ENCODE measurements at places on chromosomes 7 and 10. TPM values are rescaled to one million over a fixed set of nuclear protein-coding genes. Genes with fewer than 3 reads are reported as not detected.

Gene VSTM4
- 0.27 TPM for total RNA-seq

Gene CFAP46
- 2.4 TPM for total RNA-seq

Gene NSMCE4A
- total RNA-seq = 79.7 TPM

Gene GDF2
- total RNA-seq = not detected

Gene FKBP9
- total RNA-seq = 95.6 TPM

Gene ACTL6B
- not detected for total RNA-seq

Gene GGCT
- 53.1 TPM for total RNA-seq

Gene ADCYAP1R1
- total RNA-seq = 0.93 TPM

Gene RTKN2
- total RNA-seq = 0.80 TPM

Gene EEPD1
- total RNA-seq = 0.27 TPM

Gene ADAM12
- 0.14 TPM for total RNA-seq

Gene CALML5
- total RNA-seq = not detected

Gene RASA4B
- 1.7 TPM for total RNA-seq

Gene ZNF425
- total RNA-seq = 1.0 TPM

Gene GCC1
- total RNA-seq = 18.2 TPM

Gene PRSS37
- total RNA-seq = not detected

Gene PHTF2
- total RNA-seq = 27.7 TPM

Gene CTBP2
- total RNA-seq = 89.2 TPM

Gene ADRA2A
- total RNA-seq = 0.40 TPM

Gene FBXO24
- 0.27 TPM for total RNA-seq

Gene MALRD1
- total RNA-seq = not detected

Gene PLXNA4
- 36.0 TPM for total RNA-seq

Gene ZNF775
- total RNA-seq = 5.1 TPM

Gene DNAJC12
- 0.53 TPM for total RNA-seq

Gene AKR1C8
- total RNA-seq = not detected

Gene CYP3A4
- not detected for total RNA-seq

Gene HGF
- total RNA-seq = 1.7 TPM

Gene PIK3AP1
- 0.40 TPM for total RNA-seq

Gene GHRHR
- not detected for total RNA-seq

Gene UNCX
- total RNA-seq = not detected

Gene HMX3
- not detected for total RNA-seq

Gene CPN1
- total RNA-seq = not detected

Gene NUTM2E
- total RNA-seq = not detected

Gene MEIG1
- 1.1 TPM for total RNA-seq

Gene KLF14
- not detected for total RNA-seq

Gene LRRN3
- not detected for total RNA-seq

Gene SH2B2
- 0.93 TPM for total RNA-seq

Gene NEURL1
- total RNA-seq = 0.43 TPM

Gene MRLN
- not detected for total RNA-seq

Gene IDI2
- not detected for total RNA-seq

Gene TRPV5
- not detected for total RNA-seq

Data from thoracic aorta endothelial cell (primary cell).